ENCODE measurements at places on chromosomes 1 and 21.
A peak's percentile ranks its signal among the peaks of the same experiment; 100 is the strongest.

DNA sequence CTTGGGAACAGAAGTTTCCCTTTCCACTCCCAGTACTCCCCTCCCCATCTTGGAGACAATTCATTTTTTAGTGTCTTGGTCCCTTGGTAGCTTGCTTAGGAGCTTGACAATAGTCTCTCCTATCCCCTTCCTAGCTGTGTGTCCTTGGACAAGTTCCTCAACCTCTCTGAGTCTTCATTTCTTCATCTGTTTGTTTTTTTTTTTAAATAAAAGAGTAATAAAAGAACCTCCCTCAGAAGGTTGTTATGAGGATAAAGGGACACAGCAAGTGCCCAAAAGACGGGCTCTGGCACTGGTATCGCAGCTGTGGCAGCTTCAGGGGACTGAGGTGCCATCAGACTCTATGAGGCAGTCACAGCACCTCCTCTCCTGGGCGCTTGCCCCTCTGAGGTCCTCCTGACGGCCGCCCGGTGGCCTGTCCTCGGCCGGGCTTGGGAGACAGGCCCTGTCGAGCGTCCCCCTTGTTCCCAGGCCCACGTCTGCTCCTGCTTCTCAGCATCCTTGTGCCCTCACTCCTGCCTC, 689.2 kb downstream of the MATN1 start:
- no peak for DNase-seq

DNA sequence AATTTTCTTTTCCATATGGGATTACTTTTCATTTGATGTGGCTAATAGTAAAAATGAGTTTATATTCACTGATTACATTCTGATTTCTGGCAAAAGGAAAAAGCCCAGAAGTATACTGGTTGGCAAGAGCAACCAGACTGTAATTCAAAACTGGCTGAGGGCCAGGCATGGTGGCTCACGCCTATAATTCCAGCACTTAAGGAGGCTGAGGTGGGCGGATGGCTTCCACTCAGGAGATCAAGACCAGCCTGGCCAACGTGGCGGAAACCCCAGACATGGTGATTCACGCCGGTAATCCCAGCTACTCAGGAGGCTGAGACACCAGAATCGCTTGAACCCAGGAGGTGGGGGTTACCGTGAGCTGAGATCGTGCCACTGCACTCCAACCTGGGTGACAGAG, 14.5 kb downstream of the SYT11 start:
- DNase-seq, result peak; percentile 71

GRCh38 chr1:47856996-47857395, 140.2 kb downstream of the TRABD2B start:
- no peak for DNase-seq

- peak; percentile 23 for DNase-seq
These were observed 40.2 kb upstream of the ZNF124 start for GRCh38 chr1:247212012-247212411.
